Activated gamma-delta T cell (primary cell): ENCODE measurements at places on chromosomes 7 and 10.
A peak's percentile ranks its signal among the peaks of the same experiment; 100 is the strongest.

DNA sequence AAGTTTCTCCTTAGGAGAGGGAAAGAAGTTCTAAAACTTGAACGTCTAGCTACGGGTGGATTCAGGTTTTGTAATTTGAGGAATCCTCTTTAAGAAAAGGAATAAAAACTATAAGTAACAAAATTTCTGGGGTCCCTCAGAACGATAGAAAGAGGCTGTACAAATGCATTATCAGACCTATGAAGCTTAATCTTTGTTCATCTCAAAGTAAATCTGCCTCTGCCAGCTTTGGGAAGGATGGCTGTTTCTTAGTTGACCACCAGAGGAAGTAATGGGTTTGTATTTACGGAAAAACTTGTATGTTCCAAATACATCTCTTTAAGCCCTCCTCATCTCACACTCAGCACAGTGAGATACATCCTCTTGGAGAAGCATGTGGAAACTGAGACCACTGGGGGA, 864 bp downstream of the PSTK start:
- no peak for DNase-seq

DNA sequence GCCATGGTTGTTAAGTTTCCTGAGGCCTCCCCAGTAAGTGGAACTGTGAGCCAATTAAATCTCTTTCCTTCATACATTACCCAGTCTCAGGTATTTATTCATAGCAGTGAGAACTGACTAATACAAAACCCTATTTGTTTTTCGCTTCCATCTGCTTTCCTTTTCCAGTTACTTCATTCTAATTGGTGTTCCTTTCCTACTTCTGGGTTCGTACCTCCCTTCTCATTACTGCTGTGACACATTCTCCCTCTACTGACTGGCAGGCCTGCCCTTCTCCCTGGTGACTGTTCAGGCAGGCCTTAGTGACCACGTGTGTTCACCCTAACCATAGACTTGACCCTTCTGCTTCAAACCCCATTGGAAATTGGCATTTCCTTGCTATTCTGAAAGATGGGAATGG, 37.7 kb downstream of the MTURN start:
- DNase-seq = no peak

- DNase-seq = no peak
These were observed 2.5 kb downstream of the HPSE2 start for GRCh38 chr10:99233000-99233688.

- no peak for DNase-seq
These were observed 180.6 kb downstream of the SEMA3E start for GRCh38 chr7:83468251-83468739.

DNA sequence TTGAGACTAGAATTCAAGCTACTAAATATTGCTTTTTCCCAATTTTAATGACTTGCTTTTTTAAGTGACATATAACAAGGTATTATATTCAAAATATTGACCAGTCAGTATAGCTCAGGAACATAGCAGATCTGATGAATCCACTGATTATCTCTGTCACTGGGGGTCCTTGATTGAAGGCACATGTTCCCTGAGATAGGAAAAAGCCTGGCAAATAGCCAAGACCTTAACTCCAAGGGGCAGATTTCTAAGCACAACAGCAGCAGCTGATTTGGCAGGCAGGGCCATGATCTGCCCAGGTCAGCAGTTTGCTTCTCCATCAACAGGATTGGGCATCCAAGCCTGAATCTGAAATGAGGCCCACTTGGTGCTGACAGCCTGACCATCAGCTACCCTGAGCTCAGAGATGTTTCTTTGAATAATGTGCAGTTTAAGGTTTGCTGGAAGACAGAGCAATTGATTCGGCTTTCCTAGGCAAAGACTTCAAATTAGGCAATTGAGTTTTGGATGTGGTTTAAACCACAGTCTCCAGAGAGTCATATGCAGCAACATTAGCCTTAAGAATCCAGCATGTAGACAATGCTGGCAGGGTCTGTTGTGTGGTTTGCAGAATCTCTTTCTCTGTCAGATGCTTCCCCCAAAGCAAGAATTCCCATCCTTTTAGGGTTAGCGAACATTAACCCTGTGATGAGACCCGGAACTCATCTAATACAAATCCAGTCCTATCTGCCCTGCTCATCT, 352.6 kb downstream of the ADRA2A start:
- no peak for DNase-seq

DNA sequence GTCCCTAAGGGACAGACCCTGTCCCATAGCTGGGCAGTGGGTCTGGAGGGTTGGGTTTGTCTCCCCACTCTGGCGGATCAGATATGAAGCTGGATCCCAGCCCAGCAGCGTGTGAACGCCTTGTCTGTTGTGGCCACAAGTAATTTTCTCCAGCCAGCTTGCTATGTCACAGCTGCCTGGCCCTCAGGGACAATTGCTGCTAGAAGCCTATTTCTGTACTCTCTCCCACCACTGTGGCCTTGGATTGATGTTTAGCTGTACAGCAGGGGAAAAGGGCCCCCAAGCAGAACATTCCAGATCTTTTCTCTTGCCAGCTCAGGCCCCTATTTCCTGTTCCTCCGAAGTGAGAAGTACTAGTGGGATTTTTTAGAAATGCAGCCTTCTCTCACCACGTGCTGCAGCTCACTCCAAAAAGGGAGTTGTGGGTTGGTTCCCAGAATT, 53.5 kb upstream of the WAC start:
- DNase-seq = no peak

DNA sequence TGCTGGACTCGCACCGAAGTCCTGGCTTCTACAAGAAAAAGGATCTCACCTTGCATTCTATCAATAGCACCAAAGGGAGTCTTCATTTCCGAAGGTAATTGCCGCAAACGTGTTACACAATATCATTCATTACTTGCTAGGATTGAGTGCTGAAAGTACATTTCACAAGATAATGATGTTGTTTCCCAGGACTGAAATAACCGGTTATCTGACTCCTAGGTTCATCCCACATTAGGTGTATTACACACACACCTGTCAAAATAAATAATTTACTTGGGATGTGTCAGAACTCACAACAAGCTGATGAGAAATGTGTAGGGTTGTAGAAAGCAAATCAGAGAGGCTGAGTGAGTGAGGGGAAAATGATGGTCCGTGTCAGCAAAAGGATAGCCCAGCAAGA, 219.4 kb upstream of the RHOBTB1 start:
- no peak for DNase-seq

GRCh38 chr7:119127706-119128105, 903.2 kb downstream of the ANKRD7 start:
- DNase-seq = no peak

GRCh38 chr7:3000566-3000965, 43.1 kb downstream of the CARD11 start:
- no peak for DNase-seq

DNA sequence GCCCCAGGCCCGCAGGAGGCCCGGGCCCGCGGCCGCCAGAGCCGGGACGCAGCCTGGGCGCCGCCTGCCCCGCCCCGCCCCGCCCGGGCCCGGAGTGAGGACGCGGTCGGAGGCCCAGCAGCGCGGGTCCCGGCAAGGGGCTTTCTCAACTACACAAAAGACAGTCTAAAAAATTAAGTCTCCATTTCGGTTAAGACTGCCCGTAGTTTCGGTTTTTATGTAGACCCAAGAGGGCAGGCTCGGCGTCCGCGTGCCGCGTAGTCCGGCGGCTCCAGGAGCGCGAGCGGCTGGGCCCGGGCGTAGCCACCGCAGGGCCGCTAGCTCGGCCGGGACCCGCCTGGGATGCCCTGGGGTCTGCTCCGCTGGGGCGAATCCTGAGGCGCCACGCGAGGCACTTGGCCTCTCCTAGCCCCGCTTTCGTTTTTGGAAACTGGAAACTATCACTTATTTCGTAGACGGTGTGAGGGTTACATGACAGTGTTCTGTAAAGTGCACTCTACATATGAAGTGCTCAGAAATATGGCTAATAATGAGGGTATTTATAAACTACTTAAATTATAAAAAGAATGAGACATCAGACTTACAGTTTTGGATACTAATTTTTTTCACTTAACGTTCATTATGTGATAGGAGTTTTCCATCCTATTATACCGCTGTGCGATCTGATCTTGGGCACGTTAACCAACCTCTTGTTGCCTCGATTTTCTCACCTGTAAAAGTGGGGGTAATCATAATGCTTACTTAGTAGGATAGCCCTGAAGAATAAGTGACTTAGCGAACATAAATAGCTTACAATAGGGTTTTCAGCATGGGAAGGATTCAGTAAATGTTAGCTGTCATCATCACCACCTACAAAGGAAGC, 573 bp downstream of the BLVRA start:
- DNase-seq = peak; percentile 35

- DNase-seq = no peak
These were observed 71.5 kb downstream of the WAPL start for GRCh38 chr10:86449926-86450558.

GRCh38 chr10:101482568-101482967, 105.5 kb downstream of the POLL start:
- DNase-seq = no peak

DNA sequence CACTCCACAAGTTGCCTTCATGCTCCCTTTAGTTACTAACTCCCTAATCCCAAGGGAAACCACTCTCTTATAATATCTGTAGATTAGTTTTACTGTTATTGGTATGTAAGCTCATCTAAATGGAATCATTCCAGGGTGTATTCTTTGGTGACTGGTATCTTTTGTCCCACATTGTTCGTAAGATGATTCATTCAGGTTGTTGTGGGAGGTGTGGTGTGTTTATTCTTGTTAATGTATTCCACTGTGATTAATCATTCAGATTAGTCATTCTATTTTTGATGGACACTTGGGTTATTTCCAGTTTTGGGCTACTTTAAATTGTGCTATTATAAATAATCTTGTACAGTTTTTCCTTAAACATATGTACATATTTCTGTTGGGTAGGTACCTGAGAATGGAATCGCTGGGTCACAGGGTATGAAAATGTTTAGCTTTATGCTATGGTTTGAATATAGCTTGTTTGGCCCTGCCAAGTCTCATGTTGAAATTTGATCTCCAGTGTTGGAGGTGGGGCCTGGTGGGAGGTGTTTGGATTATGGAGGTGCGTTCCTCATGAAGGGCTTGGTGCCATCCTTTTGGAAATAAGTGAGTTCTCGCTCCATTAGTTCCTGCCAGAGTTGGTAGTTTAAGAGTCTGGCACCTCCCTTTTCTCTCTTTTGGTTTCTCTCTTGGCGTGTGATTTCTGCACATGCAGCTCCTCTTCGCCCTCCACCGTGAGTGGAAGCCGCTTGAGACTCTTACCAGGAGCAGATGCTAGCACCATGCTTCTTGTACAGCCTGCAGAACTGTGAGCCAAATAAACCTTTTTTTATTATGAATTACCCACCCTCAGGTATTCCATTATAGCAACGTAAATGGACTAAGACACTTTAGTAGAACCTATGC, 13.8 kb downstream of the BTRC start:
- no peak for DNase-seq

GRCh38 chr7:95045236-95045923, 138.0 kb downstream of the PPP1R9A start:
- DNase-seq = no peak

GRCh38 chr7:38463277-38464225, 167.6 kb downstream of the AMPH start:
- DNase-seq = peak; percentile 12

- DNase-seq = no peak
These were observed 59.8 kb downstream of the GSDME start for GRCh38 chr7:24697416-24697815.

DNA sequence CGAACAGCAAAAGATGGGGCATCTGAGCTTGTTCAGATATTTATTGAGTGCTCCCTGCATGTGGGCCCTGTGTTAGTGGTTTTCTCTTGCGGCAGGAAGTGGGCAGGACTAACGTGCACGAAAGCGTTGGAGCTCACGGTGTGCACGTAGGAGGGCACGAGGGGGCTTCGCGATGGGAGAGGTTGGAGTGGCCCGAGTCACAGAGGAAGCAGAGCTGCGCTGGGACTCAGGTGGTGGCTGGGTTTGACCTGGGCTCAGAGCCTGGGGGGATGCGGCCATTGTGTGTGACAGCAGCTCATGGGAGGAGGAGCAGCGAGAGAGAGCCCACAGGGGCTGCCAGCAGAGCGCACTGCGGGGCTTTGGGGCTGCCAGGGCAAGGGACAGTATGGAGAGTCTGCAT, 7.7 kb downstream of the ZSCAN25 start:
- peak; percentile 38 for DNase-seq

GRCh38 chr10:102876747-102877153, 7.5 kb downstream of the AS3MT start:
- DNase-seq = no peak

DNA sequence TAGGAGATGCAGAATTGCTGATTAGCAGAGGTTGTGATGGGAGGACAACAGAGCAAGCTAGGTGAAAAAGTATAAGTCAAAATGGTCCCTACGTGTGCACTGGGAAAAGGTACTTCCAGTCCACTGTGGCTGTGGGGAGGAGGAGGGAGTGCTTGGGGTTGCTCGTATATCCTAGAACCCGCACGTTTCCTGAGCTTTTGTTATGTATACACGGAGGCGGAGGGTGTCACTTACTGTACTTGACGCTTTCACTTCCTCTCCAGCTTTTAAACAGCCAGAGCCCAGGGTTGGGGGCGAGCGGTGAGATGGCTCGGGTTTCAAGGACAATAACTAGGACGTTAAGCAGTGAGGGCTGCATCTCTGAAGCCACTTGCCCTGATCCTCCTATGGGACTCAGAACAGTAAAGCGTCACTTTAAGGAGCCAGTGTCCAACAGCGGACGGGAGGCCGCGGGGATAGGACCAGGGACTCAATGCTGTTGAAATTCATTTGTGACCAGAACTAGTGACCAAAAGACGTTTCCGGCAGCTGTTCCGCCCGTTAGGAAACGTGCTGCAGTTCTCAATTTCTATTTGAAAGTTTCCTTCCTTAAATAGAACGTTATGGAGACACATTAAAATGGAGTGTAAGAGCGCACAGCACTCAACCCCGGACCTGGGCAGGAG, 985 bp upstream of the ETV1 start:
- DNase-seq = no peak

GRCh38 chr7:78768859-78769258, 684.6 kb downstream of the MAGI2 start:
- no peak for DNase-seq

DNA sequence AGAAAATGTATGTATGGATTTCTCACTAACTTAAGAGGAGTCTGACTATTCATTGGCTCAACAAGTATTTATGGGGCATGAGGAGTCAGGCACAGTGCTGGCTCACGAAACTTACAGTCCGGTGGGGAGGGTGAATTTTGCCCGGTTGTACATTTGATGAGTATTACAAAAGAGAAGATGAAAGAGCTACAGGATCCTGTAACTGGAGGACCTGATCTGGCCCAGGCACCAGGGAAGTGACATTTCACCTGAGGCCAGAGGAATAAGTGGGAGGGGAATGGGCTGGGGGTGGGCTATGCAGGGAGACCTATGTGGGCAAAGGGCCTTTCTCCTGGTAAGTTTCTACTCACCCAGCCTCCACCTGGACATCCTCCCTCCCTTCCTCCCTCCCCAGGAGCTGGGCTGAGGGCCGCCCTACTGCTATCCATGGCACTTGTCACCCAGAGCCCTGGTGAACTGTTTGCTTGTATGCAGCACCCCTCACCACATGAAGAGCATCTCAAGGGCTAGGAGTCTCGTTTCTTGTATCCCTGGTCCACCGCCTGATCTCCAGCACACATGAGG, 101.1 kb upstream of the ZNF438 start:
- DNase-seq = no peak
